Activated T-helper 1 cell treated with anti-CD3 and anti-CD28 coated beads, Interleukin-2, amount 50 U/mL, for 16 hours (primary cell): ENCODE measurements at places on chromosomes 3 and 15.

DNA sequence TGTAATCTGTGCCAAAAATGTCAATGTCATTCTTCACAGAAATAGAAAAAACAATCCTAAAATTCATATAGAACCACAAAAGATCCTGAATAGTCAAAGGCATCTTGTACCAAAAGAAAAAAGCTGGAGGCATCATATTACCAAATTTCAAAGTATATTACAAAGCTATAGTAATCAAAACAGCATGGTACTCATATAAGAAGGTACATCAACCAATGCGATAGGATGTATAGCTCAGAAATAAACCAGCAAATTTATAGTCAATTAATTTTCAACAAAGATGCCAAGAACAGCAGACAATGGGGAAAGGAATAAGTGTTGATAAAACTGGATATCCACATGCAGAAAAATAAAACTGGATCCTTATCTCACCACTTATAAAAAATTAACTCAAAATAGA is 150.5 kb upstream of the PRICKLE2 start:
- DNase-seq: no peak

DNA sequence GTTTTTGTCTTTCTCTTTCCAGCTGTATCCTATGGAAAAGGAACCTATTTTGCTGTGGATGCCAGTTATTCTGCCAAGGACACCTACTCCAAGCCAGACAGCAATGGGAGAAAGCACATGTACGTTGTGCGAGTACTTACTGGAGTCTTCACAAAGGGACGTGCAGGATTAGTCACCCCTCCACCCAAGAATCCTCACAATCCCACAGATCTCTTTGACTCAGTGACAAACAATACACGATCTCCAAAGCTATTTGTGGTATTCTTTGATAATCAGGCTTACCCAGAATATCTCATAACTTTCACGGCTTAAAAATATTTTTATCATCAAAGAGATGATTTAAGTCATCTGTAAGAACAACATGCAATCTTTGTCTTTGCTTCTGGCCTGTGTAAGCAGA is 44.9 kb upstream of the PARP14 start:
- no peak for DNase-seq

GRCh38 chr15:73711526-73711925 is 27.3 kb downstream of the CD276 start:
- no peak for DNase-seq

- DNase-seq: peak; percentile 91
Observed at GRCh38 chr3:52536369-52537164, at the start of gene UQCC5. Gene UQCC5, plus strand, starts transcription at chr3:52536605. Its CDS starts 151 bp downstream, at chr3:52536756.

- no peak for DNase-seq
Observed at GRCh38 chr15:92001307-92001706, 147.8 kb downstream of the SLCO3A1 start.
